Activated CD4-positive, alpha-beta T cell treated with anti-CD3 and anti-CD28 coated beads, Interleukin-2, Interleukin-6, amounts not matched to agents 100 ng/mL and 50 ng/mL, durations not matched to agents 16 hours and 8 hours (primary cell): ENCODE measurements at places on chromosomes 6 and 20.

- DNase-seq, result no peak
These were observed 143.3 kb downstream of the UST start for GRCh38 chr6:148890096-148890495.

- peak; percentile 43 for DNase-seq
These were observed 230.9 kb upstream of the DTNBP1 start for GRCh38 chr6:15893556-15894253.

DNA sequence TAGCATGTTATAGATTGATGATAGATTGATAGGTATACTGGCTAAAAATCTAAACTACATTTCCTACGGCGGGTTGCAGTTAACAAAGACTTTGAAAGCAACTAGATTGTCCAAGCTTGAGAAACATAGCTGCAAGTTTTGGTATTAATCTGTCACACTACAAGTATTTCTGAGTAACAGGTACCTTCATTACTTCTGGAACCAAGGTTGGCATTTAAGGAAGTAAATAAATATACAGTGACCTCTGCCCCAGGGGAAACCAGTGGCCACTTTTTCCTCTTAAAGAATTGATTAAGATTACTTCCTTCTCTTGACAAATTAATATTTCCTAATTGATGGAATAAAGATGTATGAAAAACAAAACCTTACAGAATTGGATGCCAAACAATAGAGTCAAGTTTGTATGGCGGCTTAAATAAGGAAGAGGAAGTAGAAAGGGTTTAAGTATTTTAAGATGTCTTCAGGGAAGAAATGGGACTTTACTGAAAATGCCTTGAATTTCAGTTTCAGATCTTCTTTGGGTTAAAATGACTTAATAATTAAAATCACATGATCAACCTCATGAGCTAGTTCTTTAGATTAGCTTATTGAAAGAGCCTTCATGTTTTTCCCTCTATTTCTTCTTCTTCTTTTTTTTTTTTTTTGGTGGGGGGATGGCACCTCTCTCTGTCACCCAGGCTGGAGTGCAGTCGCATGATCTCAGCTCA is 132.8 kb downstream of the DOK5 start:
- DNase-seq, result no peak

- DNase-seq, result no peak
These were observed 250.2 kb downstream of the ZNF217 start for GRCh38 chr20:53343448-53343847.

GRCh38 chr20:49904440-49905214 is 10.7 kb downstream of the SPATA2 start:
- no peak for DNase-seq

- no peak for DNase-seq
These were observed 136.5 kb downstream of the BTBD9 start for GRCh38 chr6:38503032-38503773.

- DNase-seq, result no peak
These were observed 32.5 kb downstream of the MYH7B start for GRCh38 chr20:34988191-34988540.

- no peak for DNase-seq
These were observed 68.8 kb downstream of the ZMYND8 start for GRCh38 chr20:47287609-47288144.

GRCh38 chr20:6123649-6124014 is 802 bp upstream of the FERMT1 start:
- no peak for DNase-seq

- DNase-seq, result no peak
These were observed 242.9 kb downstream of the KCNQ5 start for GRCh38 chr6:72864799-72865198.

GRCh38 chr6:89145091-89145955 is 532 bp upstream of the PM20D2 start:
- peak; percentile 74 for DNase-seq

GRCh38 chr20:60791823-60792222 is 460.2 kb upstream of the CDH4 start:
- no peak for DNase-seq

- no peak for DNase-seq
These were observed 486.1 kb downstream of the QKI start for GRCh38 chr6:163900570-163900969.

DNA sequence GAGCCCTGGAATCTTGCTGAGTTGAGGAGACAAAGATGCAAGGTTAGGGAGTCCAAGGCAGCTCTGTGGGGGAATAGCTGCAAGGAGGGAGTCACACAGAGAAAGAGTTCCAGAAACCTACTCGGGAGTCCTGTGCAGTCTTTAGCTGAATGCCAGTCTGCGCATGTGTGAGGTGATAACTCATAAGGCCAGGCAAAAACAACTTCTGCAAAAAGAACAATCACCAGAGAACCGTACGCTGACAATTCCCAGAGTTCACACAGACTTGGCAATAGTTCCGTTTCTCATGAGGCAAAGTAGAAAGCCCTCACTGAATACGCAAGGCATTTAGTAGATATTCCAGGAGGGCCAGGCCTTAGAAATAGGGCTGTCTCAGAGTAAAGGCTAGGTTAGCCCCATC is 135.2 kb upstream of the TAB2 start:
- no peak for DNase-seq

- no peak for DNase-seq
These were observed at the start of gene KIF25 for GRCh38 chr6:167997642-167998041. KIF25 (plus strand) TSS chr6:167997671; CDS start chr6:168029586, 31,915 bp downstream.

GRCh38 chr6:65627015-65627414 is 80.0 kb downstream of the EYS start:
- no peak for DNase-seq

DNA sequence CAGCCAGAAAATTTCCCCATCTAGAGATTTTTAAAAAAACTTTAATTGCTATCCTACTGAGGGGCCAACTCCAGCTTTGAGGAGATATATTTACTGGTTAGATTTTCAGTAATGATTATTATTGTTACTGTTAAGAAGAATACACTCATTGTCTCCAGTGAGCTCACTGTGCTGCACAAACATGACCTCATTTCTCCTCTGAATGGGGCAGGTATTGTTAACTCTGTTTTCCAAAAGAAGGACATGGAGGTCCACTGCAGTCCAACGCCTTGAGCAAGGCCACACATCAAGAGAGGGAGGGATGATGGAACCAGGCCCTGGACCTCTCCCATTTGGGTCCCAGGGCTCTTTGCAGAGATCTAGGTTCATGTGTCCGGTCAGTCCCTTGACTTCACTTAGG is 13.9 kb upstream of the SCUBE3 start:
- DNase-seq, result no peak

- peak; percentile 44 for DNase-seq
These were observed 54.4 kb downstream of the GOPC start for GRCh38 chr6:117547688-117548621.

DNA sequence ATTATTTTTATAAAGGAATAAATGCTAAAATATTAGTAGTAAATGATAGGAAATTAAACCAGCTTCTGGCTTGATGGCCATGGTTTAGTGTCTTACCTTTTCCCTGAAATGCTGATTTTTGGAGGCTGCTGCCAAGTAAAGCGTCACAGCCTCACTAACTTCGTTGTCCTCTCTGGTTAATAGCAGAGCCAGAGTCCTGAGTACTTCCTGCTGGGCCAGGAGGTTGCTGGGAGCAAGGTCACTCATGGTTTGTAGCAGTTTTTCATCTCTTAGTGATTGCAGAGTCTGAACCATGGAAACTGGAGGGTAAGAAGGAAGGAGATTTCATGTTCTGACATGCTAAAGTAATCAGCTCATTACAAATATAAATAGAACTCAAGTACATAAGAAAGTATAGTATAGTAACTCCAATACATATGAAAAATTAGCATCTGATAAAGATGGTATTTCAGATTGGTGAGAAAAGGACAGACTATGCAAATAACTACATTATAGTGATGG is 26.5 kb upstream of the ARMH2 start:
- DNase-seq, result no peak

GRCh38 chr20:50475681-50476292 is 34.4 kb upstream of the PTPN1 start:
- no peak for DNase-seq

GRCh38 chr6:144008120-144008811 is at the start of gene PLAGL1:
PLAGL1 (minus strand) TSS chr6:144008259; CDS start chr6:143948136, 60,123 bp downstream.
- DNase-seq, result peak; percentile 41

GRCh38 chr6:149153100-149153499 is 164.4 kb upstream of the TAB2 start:
- DNase-seq, result no peak

DNA sequence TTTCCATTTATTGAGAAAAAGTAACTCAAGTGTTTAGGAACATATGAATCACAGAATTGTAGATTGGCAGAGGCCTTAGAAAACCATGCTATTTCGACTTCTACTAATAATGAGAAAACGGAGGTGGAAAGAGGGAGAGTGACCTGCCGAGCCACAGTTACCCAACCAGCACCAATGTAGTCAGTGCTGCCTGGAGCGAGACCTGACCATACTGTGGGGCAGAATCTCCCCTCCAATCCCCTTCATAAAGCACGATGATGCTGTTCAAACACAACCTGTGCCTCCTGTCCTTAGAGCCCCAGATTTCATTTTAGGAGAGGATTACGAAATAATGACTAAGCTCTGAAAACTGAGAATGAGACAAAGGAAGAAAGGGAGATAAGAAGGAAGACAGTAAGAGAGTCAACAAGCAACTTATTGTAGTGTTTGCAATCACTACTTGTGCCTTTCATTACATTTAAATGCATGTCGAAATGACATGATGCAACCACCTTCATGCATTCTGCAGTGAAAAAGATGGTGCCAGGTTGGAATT is 70.6 kb downstream of the ATXN1 start:
- peak; percentile 89 for DNase-seq

GRCh38 chr6:79066330-79066729 is 11.7 kb downstream of the PHIP start:
- no peak for DNase-seq

DNA sequence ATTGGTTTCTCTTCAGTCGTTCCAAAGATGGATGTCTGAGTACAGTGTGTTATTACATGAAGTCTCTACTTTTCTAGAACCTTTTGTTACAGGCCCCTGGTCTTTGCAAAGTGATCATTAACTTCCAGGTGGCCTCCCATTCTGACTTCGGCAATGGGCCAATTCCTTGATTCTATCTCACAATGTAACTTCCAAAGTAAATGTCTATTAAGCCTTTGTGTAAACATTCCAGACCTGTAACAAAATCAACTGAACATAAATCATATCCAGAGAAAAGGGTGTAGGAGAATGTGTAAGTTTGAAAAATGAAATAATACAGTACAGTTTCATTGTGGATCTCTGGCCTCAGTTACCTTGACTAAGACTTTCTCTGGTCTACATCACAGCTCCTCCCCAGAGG is 187.8 kb upstream of the JAG1 start:
- no peak for DNase-seq
